Epithelial cell of prostate (primary cell): ENCODE measurements at places on chromosomes 13 and 19.

DNA sequence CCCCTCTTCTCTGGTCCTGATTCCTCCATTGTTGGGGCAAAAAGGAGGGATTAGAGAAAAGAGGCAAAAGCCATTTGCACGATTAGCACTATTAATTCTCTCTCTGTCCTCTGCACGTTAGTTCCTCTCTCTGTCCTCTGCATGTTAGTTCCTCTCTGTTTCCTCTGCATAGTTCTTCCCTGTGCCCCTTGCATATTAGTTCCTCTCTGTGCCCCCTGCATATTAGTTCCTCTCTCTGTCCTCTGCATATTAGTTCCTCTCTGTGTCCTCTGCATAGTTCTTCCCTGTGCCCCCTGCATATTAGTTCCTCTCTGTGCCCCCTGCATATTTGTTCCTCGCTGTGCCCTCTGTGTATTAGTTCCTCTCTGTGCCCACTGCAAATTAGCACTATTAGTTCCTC lies 847.2 kb upstream of the GPC6 start:
- no peak for DNase-seq

GRCh38 chr19:43639519-43640423 lies at the start of gene CADM4:
Gene CADM4 (minus strand): TSS chr19:43639850. CDS start chr19:43639790, 60 bp downstream.
- DNase-seq = no peak

- no peak for DNase-seq
Measured at GRCh38 chr13:41107104-41107571, 25.5 kb downstream of the KBTBD6 start.

- DNase-seq = no peak
Measured at GRCh38 chr13:95289020-95289444, 12.2 kb downstream of the ABCC4 start.
